ENCODE measurements at places on chromosomes 3 and 15.

- no peak for DNase-seq
Observed at GRCh38 chr3:178170698-178171535, 365.3 kb upstream of the KCNMB2 start.

DNA sequence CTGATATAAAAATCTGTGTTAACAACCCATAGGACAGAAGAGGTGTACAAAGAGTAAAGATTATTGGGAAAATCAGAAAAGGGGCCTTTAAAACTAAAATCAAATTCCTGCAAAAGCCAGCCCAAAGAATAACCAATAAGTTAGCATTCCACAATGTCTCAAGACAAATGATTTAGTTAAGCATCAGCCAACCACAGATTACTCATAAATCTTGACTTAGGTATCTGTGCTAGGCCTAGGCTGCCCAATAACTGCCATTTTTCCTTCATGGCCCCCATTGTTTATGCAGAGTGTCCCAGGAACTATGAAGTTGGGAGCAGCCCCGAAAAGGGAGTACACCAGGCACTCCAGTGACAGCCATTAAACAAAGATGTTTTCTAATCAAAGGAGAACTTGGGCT lies 7.4 kb downstream of the TRANK1 start:
- no peak for DNase-seq

GRCh38 chr15:71352765-71353164 lies 237.5 kb downstream of the THSD4 start:
- no peak for DNase-seq

DNA sequence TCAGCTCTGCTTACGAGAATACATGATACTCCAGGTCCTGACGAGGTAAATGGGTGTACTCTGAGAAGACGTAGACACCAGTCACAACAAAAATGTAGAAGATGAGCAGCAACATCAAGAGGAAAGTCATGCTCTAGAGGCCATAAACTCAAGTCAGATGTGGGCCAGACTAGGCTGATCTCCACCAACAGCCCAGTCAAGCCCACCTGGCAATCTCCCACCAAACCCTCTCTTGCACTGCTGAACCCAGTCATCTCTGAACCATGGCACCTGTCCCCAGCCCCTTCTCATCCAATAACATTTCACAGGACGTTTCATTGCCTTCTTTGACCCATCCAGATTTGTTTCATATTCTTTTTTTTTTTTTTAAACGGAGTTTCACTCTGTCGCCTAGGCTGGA lies 10.8 kb upstream of the PDIA3 start:
- no peak for DNase-seq

GRCh38 chr15:57444877-57445513 lies 68.7 kb downstream of the CGNL1 start:
- DNase-seq: no peak

- DNase-seq: no peak
Observed at GRCh38 chr3:14369675-14370669, 32.4 kb upstream of the SLC6A6 start.

GRCh38 chr3:106737265-106737664 lies 640.0 kb upstream of the CCDC54 start:
- DNase-seq: no peak

DNA sequence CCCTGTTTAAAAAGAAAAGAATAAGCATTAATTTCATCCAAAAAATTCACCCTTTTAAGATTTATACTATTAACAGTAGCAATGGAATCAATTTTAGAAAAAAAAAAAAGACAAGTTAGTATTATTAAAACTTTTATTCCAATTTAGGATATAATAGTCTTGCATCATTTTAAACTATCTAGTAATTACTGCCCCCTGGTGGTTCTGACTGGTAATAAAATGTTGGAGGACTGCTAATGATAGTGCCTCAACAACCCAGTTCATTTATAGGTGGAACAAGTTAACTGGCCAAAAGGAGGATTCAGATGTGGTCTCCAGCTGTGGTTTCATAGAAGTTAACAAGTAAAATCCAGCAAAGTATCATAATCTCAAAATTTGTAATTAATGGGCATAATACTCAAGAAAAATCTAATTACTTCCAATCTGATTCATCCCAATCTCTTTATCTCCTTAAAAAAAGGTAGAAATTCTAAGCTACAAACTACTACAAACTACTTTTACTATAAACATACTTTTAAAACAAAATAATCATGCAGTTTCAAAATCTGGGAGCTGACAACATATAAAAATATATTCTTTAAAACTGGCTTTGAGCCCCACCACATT lies 30.7 kb upstream of the WDR49 start:
- DNase-seq: no peak

- no peak for DNase-seq
Observed at GRCh38 chr3:140277886-140278285, 342.9 kb downstream of the CLSTN2 start.

- DNase-seq: no peak
Observed at GRCh38 chr3:15955968-15956367, 158.2 kb upstream of the ANKRD28 start.

DNA sequence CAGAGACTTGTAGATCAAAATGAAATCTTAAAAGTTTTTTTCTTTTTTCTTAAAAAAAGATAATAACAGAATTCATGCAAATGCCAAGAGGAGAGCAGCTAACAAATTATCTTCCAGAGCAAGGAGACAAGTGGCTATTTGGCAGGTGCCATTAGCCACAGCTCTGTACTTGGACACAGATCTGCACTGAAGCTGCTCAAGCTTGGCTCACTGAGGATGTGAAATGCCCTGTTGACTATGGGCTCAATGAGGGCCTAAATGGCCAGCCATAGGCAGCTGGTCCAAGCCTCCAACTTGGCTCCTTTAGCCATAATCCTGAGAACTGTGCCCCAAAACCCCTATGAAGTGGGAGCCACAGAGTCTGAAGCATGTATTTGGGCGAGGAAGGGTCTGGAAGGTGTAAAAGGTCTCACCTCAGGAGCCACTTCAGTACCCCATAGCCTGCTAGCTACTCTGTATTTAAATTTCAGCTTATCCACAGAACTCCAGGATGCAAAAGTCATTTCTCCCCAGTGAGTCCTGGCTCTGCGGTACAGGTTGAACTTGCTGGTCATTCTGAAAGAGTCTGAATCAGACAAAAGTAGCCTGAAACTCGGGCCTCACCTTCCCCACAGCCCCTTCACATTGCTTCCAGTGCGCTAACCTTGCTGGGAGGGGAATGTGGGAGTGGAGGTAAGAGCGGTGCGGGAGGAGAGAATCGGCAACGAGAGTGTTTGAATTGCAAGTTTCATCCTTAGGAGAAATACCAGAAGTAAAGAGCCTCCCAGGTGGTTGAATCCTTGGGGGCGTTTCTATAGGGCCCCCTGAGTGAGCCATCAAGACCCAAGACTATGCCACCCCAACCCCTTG lies 48.0 kb downstream of the ZIC4 start:
- no peak for DNase-seq

GRCh38 chr15:40246496-40247280 lies 7.8 kb downstream of the PAK6 start:
- DNase-seq: no peak

DNA sequence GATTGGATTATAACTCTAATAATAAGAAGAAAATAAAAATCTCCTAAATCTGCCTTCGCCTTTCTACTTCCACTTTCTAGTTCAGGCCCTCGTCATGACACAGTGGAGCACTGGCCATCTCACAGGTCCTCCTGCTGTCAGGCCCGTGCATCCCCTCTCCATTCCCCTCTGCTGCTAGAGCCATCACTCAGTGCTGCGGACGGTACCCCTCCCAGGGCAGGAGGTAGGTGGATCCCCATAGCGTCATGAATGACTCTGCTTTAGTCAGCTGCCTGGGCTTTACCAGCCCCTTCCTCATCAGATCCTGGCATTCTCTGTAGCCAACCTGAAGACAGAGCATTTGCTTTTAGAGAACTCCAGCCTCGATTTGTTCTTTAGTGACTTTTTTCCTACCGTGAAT lies 12.0 kb upstream of the PPP1R2 start:
- DNase-seq: no peak

- no peak for DNase-seq
Observed at GRCh38 chr3:159749406-159749805, 239.2 kb upstream of the IL12A start.

- no peak for DNase-seq
Observed at GRCh38 chr3:70933105-70933810, 620.8 kb upstream of the MDFIC2 start.

GRCh38 chr3:190041333-190042041 lies 79.2 kb downstream of the P3H2 start:
- no peak for DNase-seq

DNA sequence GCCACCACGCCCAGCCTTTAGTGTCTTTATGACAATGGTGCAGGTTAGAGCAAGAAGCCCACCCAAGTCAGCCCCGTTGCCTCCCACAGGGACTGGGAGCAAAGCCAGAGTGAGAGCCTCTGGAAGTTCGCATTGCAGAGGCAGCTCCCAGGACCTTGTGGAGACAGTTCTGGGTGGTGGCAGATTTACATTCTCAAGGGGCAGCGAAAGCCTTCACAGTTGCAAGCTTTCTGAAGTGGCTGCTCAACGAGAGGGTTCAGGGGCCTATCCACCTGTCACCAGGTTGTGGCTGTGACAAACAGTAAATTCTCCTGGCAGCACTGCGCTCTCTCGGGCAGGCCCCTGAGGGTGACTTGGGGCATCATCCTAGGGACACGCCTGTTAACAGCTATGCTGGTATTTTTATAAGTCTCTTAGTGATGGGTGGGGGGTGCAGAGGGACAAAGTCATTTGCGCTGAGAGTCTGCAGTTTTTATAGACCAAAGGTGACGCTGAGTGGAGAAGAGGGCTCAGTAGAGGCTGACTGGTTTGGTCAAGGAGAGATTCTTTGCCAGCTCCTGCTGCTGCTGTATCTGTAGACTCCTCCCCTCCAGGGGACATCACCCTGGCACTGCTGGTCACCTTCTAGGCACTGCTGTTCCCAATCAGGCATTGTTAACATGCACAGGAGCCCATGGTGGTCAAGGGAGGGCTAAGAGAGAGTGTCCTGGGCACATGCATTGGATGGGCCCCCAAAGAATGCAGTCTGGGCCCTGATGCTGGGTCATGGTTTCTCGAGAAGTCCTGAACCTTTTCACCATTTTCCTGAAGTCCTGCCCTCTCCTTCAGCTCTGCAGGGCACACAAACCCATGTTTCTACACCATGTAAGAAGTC lies 57.5 kb upstream of the KLF13 start:
- no peak for DNase-seq

- no peak for DNase-seq
Observed at GRCh38 chr15:62046078-62046743, 14.0 kb downstream of the VPS13C start.

GRCh38 chr3:158102242-158103080 lies 3.8 kb downstream of the SHOX2 start:
- no peak for DNase-seq

DNA sequence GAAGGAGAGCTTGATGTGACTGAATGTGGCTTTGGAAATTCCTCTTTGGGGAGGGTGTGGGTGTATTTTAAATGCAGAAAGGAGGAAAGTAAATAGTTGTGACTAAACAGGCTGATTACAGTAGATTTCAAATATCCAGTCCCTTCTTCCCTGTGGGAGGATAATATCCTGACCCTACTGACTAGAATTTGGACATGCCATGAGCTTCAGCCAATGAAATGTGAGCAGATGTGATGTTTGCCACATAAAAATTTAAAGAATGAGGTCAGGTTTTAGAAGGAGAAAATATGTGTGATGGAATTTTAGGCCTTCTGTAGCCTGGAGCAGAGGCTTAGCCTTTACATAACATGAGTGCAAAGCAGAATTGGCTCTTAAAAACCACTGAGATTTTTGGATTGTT lies 1218.9 kb downstream of the ROBO2 start:
- DNase-seq: no peak

DNA sequence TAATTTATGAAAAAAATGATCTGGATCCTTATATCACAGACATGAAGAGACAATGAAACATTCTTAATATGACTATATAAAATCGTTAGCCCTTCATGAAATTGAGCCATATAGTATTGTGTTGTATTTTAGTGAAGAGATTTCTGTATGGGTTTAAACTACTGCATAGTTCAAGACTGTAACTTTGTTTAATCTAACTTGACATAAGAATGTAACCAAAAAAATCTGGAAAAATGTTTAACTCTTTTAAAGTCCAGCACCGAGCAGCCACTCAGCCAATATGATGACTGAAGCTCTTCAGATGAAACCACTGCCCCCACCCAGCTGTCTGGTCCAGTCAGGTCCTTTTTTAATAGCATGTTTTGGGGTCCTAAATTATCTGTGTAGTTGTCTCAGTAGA lies 4.9 kb downstream of the NANOGP8 start:
- DNase-seq: no peak

DNA sequence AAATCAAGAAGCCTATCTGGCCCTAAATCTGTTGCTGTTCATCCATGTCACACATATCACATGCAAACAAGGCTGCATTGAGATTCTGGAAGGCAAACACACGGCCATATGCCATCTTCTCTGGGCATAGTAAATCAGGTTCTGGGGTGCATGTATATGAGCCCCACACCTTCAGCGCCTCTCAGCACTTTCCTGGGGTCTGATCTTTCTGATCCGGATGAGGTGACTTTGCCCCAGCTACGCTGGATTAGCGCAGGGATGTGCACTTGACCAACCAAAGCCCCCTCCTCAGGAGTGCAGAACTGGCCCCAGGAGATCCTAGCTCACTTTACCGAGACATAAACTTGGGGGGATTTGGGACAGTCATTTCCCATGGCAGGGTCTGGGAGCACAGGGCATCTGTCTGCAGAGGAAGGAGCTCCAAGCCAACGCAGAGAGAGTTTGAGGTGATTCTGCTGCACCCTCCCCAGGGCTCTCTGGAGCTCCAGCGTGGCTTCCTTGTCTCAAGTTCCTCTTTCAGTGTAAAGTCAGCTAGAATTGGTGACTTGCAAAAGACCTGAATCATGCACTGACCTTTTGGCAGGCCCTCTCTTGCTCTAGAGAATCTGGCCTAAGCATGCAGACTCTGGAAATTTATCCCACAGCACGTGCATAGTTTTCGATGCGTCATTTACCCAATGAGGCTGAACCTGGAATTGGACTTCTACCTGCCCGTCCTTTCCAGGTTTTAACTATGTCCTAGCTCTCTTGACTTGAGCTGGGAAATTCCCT lies 63.5 kb upstream of the KLF13 start:
- no peak for DNase-seq

GRCh38 chr15:35728219-35728940 lies 182.4 kb upstream of the DPH6 start:
- DNase-seq: no peak

DNA sequence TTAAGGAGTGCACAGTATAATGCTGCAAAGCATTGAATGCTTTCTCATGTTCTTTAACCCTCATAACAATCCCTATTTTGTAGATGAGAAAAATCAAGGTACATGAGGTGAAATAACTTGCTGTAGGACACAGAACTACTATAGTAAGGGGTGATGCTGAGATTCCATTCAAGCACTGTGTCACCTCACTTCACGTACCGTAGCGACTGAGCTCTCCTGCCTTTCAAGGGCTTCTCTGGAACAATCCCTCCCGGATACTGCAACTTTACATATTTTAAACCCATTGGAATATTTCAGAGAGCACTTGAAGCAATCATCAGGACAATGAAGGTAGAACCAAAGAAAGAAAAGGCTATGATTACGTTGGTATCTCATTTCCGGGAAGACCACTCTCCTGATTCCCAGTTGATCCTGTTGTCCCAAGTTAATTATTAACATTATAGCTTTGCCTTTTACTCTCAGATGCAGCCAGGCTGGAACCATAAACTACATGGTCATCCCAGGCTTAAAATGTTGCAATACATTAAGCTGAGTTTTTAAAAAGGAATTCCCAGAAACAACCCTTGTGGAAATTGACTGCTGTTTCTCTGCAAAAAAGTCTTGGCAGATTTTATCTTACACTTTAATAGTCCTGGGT lies 252.2 kb upstream of the IGF1R start:
- no peak for DNase-seq

- no peak for DNase-seq
Observed at GRCh38 chr3:67713764-67714469, 59.5 kb upstream of the SUCLG2 start.
